ENCODE measurements at places on chromosomes 3 and 15. TPM values are rescaled to one million over a fixed set of nuclear protein-coding genes. Genes with fewer than 3 reads are reported as not detected.

DNA sequence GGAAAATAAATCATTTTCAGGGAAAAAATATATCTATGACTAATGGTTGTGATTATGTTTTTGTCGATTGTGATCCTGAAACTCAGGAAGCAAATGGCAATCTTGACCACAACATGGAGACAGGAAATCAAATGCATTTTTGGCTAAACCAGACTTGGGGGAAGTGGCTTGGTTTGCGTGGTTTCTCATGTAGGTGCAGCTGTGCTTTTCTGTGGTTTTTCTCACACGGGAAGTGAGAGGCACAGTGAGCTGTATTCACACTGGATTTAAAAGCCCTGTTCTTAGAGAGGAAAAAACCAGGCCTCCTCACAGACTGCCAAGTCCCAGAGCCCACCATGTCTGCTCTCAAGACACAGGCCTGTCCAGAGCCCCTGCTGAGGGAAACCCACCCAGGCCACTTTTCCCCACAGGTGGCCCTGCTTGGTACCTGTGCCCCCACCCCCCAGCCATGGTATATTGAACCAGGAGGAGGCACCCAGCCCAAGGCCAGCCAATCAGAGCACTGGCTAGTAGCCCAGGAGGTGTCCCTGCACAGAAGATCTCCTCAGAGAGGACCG is 46.1 kb downstream of the BTD start:
- no peak for DNase-seq

- no peak for DNase-seq
Observed at GRCh38 chr3:192489579-192489978, 237.8 kb downstream of the FGF12 start.

DNA sequence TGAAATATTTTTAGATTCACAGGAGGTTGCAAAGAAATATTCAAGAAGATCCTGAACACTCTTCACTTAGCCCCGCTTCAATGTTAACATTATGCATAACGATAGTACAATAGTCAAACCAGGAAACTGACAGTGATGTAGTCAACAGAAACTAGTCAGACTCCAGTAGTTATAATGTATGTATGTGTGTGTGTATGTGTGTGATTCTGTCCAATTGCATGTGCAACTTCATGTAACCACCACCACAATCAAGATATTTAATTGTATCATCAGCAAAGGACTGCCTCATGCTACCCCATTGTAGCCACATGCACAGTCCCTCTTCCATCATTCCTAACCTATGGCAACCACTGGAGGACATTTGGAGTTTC is 77.9 kb downstream of the APBA2 start:
- no peak for DNase-seq

ST8SIA2 gene
- total RNA-seq = 0.03 TPM

LEKR1 gene
- total RNA-seq = 1.0 TPM

UBAP1L gene
- 3.3 TPM for total RNA-seq

GRCh38 chr15:58077427-58077826 is 11.9 kb upstream of the ALDH1A2 start:
- no peak for DNase-seq

GHSR gene
- total RNA-seq = not detected

GRCh38 chr3:35638980-35639253 is 408 bp upstream of the ARPP21 start:
- no peak for DNase-seq

DNA sequence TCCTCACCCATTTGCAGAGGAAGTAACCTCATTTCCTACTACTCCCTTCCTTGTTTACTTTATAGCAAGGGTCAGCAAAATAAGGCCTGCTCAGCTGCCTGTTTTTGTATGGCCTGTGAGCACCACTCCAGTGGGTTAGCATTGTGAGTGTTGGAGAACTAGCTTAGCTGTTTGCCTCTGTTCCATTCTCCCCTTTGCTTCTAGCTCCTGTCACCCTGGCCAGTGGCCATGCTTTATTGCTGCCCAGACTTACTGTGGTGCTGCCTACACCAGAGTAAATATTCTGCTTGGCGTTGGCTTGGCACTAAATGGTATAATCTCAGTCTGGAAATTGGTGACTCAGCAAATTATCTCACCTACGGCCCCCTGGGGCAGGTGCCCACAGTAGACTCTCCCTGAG is 8.8 kb downstream of the PDCD6IP start:
- DNase-seq = no peak

DNA sequence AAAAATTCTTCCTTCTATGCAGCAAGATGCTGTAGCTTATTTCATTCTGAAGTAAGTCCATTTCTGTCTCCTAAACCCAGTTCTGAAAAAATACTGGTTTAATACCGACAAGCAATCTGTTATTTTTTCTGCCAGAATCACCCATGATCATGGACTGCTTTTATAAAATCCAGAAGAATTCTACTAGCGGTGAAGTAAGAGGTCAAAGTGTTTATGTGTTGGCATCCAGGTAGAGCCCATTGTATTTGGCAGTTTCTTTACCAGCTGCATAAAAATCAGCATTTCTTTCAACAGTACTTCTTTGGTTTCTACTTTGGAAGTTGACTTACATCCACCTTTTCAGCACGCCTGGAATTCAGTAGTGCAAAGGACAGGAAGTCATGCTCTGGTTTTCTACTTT is 484.8 kb downstream of the NAALADL2 start:
- no peak for DNase-seq

NME9 gene
- total RNA-seq = 0.46 TPM

SLC6A20 gene
- 0.11 TPM for total RNA-seq

DNA sequence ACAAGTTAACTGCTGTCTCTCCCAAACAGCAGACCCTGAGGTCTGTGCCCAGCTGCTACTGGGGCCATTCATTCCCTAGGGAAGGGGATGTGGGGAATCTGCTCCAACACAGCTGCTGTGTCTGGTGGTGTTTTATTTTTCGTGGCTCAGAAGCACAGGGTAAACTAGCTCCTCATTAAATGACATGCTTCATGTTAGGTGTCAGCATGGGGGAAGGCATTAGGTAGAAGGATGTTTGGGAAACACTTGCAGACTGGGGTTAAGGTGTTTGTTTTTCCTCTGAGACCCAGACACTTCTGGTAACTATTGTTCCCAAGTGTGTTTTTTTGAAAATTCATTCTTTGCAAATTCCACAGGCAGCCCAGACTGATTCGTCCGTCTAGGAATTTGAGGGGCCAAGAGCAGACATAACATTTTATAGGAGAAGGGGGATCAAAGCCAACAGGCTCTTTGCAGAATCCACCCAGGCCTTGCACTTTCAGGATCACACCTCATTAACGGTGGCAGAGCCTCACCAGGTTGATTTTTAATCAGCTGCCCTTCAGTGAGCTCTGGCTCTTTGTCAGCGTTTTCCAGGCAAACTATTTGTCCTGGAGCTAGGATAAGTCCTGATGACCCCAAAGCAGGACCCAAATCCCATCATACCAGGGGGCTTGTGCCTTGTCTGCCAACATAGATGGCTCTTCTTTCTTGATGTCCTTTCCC is 65.4 kb upstream of the ITGA11 start:
- no peak for DNase-seq

DNA sequence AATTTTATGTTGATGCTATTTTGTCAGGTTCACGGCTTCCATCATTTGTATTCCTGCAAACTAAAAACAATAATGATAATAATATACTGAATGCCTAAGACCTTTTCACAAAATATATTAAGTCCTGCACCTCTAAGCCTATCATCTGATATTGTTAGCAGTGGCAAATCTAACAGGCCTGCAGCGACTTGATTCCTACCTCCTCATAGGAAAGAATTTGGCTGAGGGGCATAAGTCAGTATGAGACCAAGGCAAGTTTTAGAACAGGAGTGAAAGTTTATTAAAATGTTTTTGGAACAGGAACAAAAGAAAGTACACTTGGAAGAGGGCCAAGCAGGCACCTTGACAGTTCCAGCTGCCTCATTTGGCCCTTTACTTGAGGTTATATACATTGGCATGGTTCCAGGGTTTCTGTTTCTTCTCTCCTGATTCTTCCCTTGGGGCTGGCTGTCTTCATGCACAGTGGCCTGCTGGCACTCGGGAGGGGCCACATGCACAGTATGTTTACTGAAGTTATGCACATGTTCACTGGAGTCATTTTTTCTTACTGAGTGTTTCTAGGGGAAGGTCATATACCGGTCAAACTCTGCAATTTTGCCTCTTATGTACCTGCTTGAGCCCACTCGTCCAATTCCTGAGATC is 418.1 kb downstream of the EPHA6 start:
- no peak for DNase-seq

DNA sequence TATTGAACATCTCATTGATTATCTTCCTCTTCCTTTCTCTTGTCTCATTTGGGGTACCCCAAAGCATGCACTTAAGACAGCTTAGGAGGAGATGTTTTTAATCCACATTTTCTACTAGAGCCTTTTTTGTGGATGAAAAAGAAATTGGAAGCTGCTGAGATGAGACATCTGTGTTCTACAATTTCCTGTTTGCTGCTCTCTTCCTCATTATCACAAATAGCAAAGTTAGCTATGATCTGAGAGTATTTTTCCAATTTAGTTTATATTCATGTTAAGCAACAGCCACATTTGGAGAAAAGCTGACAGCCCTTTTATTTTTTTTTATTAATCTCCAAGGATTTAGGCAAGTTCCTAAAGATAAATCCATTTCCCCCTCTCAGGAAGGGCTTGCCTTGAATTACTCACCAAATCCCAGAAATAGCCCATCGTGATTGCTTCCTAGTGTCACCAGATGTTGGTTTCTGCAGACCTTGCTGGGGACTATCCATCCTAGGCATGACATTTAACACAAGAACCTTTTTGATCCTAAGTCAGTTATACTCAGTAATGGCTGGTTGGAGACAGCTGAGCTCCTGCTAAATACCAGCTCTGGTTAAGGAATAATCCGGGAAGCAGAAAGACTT is 70.8 kb upstream of the FILIP1L start:
- DNase-seq = no peak

Data from upper lobe of left lung (tissue), 6 donors.